ENCODE measurements at places on chromosomes 12 and 14.

GRCh38 chr12:29073631-29074239 lies 75.3 kb upstream of the FAR2 start:
- DNase-seq, result peak; percentile 55

- peak; percentile 39 for DNase-seq
Measured at GRCh38 chr14:68819260-68819691, 26.4 kb upstream of the ZFP36L1 start.

DNA sequence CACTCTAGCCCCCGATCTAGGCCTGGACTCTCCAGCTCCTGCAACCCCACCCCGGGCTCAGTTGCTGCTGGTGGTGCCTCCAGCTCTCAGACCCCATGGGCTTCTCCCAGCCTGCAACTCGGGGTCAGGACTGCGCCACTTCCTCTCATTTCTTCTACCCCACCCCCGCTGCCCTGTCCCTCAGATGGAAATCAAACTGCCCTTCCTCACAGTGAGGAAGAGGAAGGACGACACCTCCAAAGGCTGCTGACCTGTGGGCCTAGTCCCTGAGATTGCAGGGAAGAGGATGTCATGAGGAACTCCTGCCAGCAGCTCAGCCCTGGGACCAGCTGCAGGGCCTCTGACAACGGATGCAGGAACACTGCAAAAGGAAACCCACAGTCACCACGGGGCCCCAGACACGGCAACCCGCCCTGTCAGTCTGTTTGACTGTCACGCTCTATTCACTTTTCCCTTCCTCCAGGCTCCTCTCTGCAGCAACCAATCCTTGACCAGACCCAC lies 29.3 kb upstream of the PNMA1 start:
- peak; percentile 65 for DNase-seq

DNA sequence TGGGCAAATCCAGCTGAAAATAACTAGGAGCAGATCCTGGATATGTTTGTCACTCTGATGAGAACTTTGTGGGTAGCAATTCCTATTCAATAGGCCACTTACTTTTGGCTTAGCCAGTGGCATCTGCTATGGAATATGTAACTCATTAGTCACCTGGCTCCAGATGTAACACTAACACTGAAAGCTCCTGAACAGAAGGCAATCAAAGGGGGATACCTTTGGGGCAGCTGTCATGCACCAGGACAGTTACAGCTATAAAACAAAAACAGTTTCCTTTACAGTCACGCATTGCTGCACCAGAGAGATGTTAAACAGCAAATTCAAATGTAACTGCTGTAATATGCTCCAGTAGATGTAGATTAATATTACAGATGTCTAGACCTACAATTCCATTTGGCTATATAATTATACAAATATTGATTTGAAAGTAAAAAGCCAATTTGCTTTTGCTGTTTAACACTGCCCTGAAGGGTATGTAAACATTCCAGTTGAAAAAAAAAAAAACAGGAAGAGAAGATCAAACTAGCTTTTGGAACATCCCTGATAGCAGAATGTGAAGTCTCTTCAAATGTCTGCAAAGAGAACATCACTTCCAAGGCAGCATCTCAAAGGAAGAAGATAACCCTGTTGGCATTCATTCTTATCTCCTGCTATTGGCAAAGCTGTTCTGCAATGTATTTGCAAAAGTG lies 18.4 kb downstream of the RACGAP1 start:
- DNase-seq, result no peak

- DNase-seq, result no peak
Measured at GRCh38 chr12:112307317-112308011, 74.8 kb downstream of the HECTD4 start.

Measured in CD4-positive, alpha-beta T cell treated with Interleukin-21 for 1 hour (primary cell).